ENCODE measurements at places on chromosomes 2 and 18.

DNA sequence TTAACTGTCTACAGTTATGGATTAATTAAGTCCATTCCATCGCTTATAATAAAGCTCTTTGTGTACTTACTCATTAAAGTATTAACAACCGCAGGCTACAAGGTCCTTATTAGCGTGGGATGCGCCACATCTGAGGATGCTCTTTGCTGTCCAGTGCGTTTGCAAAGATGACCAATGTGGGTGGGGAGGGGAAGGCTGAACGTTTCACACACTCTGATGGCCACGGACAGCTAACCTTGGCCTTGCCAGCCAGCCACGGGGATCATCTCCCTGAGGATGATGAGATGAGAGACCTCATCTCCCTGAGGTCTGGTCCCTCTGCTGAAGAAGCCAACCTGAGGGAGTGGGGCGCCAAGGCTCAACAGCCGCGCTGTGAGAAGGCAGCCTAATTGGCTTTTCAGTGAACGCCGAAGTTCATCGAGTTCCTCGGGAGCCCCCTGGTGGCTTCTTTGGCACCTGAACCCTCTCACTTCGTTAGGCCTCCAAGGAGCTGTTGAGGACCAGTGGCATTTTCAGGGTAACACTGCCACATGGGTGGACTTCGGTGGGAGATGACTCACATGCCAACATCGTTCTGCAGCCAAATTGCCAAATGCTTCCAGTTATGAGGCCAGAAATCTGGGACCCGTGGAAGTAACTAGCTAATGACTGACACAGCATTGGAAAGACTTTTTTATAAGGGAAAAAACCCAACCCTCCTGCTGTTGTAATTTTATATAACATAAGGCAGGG, 69.3 kb upstream of the SEC11C start:
- peak; percentile 38 for DNase-seq

GRCh38 chr2:73759285-73759764, 20.6 kb downstream of the DUSP11 start:
- DNase-seq, result no peak

DNA sequence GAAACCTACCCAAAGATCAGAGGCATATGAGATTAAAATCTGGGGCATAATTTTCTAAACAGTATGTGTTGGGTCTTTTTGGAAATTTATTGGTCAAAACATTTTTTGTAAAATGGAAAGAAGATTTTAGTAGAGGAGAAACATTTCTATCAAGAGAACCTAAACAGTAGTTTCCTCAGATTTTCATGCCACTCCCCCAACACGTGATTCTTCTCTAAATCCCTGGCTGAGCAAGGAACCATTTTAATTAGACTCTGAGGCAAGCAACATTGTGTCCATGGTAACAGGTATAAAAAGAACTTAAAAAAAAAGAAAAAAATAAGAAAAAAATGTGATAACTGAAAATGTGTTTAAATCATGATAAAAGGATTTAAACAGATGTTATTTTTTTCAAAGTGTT, 1105.2 kb upstream of the ZEB2 start:
- DNase-seq, result no peak

- no peak for DNase-seq
Measured at GRCh38 chr18:26473672-26474071, 74.7 kb downstream of the KCTD1 start.

DNA sequence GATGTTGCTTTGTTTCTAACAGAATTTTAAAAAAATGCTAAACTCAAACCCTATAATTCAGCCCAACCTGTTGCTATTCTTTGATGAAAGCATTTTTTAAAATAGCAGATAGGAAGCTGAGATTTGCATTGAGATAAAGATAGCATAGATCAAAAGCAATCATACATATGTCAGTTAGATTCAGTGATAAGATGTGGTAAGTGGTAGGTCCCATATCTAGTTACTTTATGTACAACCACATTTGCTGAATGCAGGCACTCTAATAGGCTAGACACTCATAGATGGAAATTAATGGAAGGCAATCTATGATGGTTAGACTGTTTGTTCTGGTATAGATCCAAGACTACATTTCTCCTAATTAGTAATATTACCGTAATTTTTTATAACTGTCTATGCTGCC, 27.2 kb upstream of the C1D start:
- DNase-seq, result no peak

- DNase-seq, result no peak
Measured at GRCh38 chr2:66494708-66495107, 59.8 kb downstream of the MEIS1 start.

DNA sequence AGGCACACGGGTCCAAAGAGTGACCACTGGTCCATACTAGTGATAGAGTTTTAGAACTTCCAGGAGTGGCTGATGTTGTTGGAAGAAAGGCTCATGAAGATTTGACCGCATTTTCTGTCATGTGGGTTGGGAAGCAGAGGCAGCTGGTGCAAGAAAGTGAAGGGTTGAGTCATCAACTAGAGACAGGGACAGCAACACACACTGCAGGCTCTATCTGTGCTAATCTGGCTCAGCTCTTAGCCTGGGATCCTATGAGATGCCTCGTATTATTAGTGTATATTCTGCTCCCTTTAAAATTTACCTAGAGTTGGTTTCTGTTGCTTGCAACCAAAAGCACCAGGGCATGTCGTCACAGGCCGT, 2.5 kb upstream of the SH3RF3 start:
- DNase-seq, result no peak

DNA sequence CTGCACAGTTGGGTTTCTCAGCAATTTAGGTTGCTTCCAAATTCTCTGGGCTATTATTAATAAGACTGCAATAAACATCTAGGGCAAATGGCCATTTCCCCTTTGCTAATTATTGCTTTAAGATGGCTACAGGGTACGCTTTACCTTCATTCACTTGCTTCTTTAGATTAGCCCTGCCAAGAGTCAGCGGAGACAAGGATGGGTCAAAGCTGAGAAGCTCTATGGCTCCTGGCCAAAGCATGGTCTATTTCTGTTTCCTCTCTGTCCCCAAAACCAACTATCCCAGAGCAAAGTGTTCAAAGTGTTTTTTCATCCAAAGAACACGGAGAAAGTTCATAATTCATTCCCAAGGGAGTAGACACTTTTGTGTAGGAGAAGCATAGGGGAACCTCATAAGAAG, 75.2 kb upstream of the NFU1 start:
- no peak for DNase-seq

- no peak for DNase-seq
Measured at GRCh38 chr2:105553538-105554196, 154.8 kb upstream of the FHL2 start.
